ENCODE measurements at places on chromosomes 7 and 10.

DNA sequence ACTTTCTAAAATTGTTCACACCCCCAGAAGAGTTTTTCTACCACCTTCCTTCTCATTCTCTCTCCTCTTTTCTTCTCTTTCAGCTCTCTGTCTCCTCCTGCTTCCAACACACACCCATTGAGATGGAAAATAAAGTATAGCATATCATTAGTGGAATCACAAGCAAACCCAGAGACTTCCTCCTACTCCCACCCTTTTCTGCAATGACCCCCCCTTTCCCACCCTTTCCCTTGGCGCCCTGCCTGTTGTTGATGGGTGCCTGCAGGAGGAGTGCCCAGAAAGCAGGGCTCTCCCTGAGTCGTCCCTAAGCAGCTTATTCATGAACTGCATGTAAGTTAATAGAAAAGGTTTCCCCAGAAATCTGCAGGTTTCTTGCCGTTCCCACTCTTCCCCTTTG lies 300.0 kb downstream of the PLXNA4 start:
- no peak for DNase-seq

DNA sequence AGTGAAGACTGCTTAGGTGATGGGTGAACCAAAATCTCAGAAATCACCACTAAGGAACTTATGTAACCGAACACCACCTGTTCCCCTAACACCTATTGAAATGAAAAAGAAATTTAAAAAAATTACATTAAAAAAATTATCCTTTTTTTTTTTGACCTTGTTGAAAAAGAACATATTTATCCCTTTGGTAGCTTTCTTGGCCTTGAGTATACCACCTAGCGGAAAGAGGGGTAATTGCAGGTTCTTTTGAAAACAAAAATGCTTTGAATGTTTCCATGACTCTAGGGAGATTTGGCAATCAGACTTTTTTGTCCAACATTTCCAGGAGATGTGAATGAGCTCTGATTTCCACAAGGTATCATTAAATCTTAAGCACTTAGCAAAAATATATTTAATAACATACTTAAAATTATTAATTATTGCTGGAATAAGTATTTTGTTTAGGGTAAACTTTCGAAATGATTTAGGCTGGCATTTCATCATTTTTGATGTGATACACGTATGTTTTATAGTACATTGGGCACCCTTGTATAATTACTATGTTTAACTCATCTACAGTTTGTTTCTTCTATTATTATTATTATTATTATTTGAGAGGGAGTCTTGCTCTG lies 47.0 kb upstream of the ELMO1 start:
- no peak for DNase-seq

GRCh38 chr7:91801331-91801983 lies 79.0 kb downstream of the MTERF1 start:
- DNase-seq = no peak

GRCh38 chr7:79282070-79282694 lies 171.3 kb downstream of the MAGI2 start:
- no peak for DNase-seq

DNA sequence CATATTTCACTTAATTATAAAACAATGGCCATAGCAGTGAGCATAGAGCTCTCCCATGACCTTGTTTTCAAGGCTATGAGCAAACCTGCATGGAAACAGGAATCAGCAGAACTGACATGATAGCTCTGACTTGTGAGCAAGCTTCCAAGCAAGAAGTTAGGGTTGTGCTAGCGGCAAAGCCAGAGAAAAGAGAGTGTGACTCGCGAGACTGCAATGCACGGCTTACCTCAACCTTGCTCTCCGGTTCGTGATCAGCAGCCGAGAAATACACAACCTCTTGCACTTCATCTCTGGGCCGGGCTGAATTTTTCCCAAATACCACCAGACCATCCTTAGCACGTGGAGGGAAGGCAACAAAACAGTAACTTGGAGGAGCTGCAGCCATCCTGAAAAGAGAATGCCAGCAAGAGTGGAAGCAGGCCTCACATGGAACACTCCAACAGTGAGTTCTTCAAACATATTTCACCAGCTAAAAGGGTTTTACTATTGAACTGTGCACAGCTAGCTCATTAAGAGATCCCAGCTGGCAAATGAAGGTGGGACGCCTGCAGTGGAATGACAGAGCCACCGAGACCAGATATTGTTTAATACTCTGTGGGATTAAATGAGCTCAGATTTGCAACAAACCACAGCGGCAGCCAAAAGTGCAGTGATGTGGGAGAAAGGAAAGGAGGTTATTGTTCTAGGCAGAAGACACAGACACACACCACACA lies 20.8 kb downstream of the SCRN1 start:
- DNase-seq = no peak

- DNase-seq = peak; percentile 91
These were observed 74.3 kb downstream of the GRK5 start for GRCh38 chr10:119281581-119282071.

DNA sequence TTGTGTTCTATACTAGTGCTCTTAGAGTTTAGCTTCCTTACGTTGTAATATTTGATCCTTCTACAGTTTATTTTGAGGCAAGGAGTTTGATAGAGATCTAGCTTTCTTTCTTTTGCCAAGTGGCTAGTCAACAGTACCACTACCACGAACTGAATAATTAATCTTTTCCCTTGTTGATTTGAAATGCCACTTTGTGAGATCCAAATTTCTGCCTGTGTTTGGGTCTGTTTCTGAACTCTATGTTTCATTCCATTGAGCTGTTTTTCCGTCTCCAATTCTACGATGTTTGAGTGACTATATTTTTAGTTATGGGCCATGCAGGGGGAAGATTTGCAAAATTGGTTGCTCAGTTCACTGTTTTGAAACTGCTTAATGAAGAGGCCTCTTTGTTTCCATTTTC lies 134.7 kb downstream of the KIAA1217 start:
- DNase-seq = no peak

- peak; percentile 58 for DNase-seq
These were observed 24.7 kb downstream of the AOC1 start for GRCh38 chr7:150876817-150877526.

- peak; percentile 55 for DNase-seq
These were observed 8.1 kb downstream of the PDE1C start for GRCh38 chr7:32062150-32062549.

- DNase-seq = no peak
These were observed 5.2 kb downstream of the CPED1 start for GRCh38 chr7:120993553-120994191.

DNA sequence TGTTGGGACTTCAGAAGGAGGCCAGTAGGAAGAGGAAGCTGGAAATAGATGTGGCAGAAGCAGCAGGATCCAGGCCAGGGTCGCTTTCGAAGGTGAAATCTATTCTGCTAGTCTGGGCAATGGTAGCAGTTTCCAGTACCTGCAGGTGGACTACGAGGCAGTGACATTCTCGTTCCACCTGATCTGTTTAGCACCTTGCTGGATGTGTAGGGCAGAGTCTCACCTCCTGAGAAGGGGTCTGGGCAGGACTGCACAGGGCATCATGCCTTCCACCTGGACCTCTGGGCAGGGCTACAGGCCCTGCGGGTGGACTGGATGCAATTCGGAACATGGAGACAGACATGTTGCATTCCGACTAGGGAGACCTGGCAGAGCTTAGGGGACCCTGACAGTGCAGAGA lies 254.8 kb upstream of the ZNF32 start:
- DNase-seq = no peak

- no peak for DNase-seq
These were observed 71.9 kb upstream of the DUSP5 start for GRCh38 chr10:110425684-110426293.

GRCh38 chr7:130768854-130769253 lies 34.8 kb upstream of the KLF14 start:
- DNase-seq = no peak

- DNase-seq = no peak
These were observed 35.2 kb downstream of the OR13A1 start for GRCh38 chr10:45280113-45280760.

- peak; percentile 69 for DNase-seq
These were observed 31.6 kb downstream of the TMEM120A start for GRCh38 chr7:75962607-75963380.

GRCh38 chr7:16063221-16063620 lies 358.1 kb downstream of the CRPPA start:
- DNase-seq = no peak

GRCh38 chr7:85054306-85054705 lies 132.6 kb downstream of the SEMA3D start:
- DNase-seq = no peak

GRCh38 chr10:33107953-33108352 lies 149.9 kb upstream of the ITGB1 start:
- no peak for DNase-seq

DNA sequence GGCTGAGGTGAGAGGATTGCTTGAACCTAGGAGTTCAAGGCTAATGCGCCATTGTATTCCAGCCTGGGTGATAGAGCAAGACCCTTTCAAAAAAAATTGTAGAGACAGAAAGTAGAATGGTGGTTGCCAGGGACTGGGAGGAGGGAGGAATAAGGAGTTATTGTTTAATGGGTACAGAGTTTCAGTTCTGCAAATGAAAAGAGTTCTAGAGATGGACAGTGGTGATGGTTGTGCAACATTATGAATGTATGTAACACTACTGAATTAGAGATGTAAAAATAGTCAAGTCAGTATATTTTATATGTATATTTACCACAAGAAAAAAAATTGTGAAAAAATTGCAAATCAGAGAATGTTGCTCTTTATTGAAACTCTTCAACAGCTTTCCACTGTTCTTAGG lies 266.5 kb upstream of the NPY start:
- no peak for DNase-seq

DNA sequence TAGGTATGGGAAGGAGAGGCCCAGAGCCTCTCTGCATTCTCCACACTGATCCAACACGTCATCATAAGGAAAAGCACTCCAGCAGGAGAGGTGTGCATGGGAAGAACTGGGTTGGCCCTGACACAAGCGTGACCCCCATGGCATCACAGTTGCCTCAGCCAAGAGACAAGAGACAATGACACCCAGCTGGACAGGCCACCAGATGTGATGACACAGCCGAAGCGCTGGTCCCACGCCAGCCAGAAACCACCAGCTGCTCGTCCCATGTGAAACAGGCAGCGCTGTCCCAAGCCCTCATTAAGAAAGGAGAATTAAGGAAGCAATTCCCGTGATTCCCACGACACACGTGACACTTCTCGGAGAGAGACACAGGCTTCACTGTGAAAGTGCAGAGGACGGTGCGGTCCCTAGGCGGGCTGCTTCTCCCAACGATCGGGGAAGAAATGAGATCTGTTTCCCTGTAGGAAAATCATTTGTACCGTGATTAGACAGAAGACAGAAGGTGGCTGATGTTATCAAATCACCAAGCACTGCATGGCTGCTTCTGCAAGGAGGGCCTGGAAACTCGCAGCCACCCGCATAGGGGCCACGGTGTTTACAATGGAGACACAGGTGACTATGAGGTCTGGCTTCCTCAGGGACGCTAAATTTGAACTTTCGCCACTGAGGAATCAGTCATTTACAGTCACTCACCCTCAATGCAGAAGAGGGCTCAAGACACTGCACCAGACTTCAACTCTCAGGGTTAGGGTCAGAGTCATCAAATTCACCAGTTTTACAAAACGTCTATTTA lies 74.5 kb downstream of the DIP2C start:
- DNase-seq = no peak

DNA sequence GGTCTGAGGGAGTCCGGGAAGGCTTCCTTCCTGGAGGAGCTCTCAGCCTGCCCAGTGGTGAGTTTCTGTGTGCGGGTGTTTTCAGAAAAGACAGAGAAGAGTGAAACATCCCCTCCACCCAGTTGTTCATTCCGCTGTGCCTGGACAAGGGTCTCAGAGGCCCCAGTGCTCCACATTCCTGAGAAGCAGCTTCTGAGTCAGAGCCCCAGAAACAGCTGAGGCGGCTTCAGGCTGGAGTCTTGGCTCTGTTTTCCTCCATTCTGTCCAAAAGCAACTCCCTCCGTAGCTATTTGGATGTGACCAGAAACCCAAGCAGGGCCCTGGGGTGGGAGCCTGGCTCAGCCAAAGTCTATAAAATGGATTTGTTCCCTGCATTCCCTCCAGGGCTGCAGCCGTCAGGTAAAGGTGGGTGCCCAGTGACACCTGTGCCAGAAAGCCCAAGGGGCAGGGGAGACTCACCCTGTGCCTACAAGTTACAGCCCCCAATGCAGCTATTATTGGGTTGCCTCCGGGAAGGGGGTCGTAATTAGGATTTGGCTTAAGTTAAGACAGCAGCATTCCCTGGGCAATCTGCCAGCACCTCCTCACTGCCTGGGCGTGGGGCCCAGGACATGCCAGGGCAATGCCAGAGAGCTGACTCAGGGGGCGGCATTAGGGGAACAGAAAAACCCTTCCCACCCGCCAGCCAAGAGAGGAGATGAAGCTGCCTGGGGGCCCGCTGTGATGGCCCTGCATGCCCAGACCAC lies 13.1 kb upstream of the CAMK2G start:
- peak; percentile 85 for DNase-seq

DNA sequence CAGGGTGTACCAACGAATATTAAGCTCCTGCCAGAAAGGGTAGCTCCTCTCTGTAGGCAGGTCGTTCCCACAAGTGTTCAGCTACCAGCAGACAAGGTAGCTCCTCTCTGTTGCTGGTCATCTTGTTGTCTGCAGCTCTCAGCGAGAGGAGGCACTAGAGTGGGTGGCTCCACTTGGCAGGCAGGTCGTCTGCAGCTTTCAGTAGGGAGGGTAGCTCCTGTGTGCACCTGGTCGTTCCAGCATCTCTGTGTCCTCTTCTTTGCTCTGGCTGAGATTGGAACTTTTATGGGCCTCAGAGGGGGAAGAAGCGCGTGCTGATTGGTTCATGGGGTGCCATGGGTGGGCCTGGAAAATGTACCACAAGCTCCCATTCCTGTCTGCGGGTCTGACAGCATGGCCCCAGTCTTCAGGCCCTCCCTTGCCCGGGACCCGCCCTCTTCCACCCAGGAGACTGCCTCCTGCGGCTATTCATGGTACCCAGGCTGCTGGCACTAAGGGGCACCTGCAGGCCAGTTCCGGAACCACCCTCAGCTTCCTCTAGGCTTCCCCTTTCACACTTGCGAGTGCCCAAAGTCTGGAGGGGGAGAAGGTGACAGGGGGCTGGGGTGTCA lies 63.9 kb upstream of the CACNA2D1 start:
- no peak for DNase-seq

- no peak for DNase-seq
These were observed 14.6 kb upstream of the AZGP1 start for GRCh38 chr7:99990460-99990852.

DNA sequence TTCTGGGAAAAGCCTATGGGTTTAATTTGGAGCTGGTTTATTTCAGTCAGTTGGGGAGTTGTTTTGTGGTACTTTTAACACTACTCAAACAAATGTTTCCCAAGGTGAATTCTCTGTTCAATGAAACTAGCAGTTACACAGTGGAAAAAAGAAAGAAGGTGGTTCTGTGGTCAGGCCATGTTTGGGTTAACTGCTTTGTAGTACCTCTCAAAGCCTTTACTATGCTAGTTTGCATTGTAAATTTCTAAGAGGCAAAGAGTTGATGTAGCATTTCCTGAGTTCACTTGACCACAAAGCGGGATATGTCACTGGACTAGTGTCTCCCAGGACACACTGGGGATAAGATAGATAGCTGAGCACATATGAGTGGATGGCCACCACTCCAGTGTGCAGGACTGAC lies 145.4 kb downstream of the KIF20B start:
- DNase-seq = no peak

DNA sequence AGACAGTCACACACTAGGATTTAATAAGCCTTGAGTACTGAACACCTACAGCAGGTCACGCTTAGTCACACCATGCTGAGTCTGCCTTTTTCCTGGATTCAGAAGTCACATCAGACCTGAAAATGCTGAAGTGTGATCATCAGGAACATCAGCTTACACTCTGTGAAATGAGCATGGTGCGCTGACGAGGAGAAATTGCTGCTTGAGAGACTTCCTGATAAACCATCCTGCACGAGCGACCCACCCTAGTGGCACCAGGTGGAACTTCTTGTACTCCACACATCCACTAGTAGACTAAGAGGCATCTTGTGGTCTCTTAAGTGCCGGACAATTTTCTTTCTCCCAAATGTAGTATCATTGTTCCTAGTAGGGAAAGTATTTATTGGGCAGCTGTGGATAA lies 51.8 kb upstream of the MRLN start:
- no peak for DNase-seq
